ENCODE measurements at places on chromosomes 1 and 21. TPM values are rescaled to one million over a fixed set of nuclear protein-coding genes. Genes with fewer than 3 reads are reported as not detected.

TNFRSF18 gene
- not detected for total RNA-seq

BMP8A gene
- total RNA-seq, result 0.94 TPM

WNT9A gene
- total RNA-seq, result 5.4 TPM

S100A16 gene
- 49.7 TPM for total RNA-seq

SLC16A4 gene
- 10.5 TPM for total RNA-seq

PIGR gene
- 0.27 TPM for total RNA-seq

IL12RB2 gene
- 2.8 TPM for total RNA-seq

E2F2 gene
- 0.08 TPM for total RNA-seq

C4BPA gene
- not detected for total RNA-seq

TMEM51 gene
- total RNA-seq, result 18.1 TPM

TFF3 gene
- 18.2 TPM for total RNA-seq

CCDC185 gene
- not detected for total RNA-seq
